Amygdala (tissue), 56 donors: ENCODE measurements at places on chromosomes 3 and 15.
A peak's percentile ranks its signal among the peaks of the same experiment; 100 is the strongest.

GRCh38 chr3:8757551-8758518 is 11.6 kb downstream of the OXTR start:
- DNase-seq: no peak

DNA sequence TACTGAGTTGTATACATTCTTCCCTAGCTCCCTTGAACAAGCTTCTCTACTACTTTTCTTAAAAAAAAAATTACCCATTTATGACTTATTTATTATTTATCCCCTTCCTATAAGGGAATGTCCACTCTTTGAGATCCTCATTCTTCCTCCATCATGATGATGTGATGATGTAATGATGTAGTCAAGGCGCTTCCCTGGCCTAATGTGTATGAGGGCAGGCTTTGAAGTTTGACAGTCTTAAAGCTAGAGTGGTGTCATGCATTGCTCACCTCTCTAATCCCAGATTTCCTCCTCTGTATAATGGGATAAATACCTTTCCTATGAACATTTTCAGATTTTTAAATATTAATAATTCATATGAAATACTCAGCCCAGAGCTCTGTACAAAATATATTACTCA is 486.0 kb upstream of the TPRG1 start:
- DNase-seq: no peak

GRCh38 chr15:94242257-94242656 is 10.9 kb downstream of the MCTP2 start:
- no peak for DNase-seq

DNA sequence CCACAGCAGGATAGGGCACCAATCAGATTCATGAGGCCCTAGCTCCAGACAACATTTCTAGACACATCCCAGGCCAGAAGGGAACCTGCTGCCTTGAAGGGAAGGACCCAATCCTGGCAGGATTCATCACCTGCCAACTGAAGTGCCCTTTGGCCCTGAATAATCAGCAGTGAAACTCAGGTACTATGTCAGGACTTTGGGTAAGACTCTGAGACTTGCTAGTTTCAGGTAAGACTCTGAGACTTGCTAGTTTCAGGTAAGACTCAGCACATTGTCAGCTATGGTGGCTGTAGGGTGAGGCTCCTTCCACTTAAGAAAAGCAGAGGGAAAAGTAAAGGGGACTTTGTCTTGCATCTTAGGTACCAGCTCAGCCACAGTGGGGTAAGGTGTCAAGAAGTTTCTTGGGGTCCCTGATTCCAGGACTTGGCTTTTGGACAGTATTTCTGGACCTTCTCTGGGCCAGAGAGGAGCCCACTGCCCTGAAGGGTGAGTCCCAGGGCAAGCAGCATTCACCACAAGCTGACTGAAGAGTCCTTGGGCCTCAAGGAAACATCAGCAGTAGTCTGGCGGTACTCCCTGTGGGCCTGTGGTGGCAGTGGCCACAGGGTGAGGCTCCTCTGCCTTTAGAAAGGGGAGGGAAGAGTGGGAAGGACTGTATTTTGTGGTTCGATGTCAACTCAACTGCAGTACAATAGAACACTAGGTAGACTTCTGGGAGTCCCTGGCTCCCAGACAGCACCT is 13.7 kb upstream of the COL8A1 start:
- no peak for DNase-seq

DNA sequence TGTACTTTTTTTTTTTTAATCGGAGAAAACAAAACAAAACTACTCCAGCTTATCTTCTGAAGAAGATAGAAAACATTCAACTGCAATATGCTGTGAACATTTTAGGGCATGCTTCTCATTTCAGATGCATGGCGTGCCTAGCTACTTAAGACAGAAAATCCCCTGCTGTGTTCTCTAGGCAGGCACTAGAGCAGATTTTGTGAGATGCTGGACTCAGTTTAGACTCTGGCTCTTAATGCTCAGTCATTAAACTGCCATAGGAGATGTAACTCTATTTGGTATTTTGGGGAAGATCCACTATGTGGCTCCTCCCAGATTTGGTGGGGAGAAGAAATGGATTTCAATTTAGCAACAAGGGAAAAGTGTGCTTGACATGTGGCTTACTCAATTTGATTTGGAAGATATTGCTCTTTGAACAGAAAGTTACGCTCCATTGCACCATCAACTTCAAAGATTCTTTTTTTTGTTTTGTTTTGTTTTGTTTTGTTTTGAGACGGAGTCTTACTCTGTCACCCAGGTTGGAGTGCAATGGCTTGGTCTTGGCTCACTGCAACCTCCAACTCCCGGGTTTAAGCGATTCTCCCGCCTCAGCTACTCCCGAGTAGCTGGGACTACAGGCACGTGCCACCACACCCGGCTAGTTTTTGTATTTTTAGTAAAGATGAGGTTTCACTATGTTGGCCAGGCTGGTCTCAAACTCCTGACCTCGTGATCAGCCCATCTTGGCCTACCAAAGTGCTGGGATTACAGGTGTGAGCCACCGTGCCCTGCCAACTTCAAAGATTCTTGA is 62.0 kb upstream of the LEKR1 start:
- no peak for DNase-seq

- DNase-seq: no peak
Observed at GRCh38 chr3:66298591-66298990, 77.8 kb downstream of the SLC25A26 start.

DNA sequence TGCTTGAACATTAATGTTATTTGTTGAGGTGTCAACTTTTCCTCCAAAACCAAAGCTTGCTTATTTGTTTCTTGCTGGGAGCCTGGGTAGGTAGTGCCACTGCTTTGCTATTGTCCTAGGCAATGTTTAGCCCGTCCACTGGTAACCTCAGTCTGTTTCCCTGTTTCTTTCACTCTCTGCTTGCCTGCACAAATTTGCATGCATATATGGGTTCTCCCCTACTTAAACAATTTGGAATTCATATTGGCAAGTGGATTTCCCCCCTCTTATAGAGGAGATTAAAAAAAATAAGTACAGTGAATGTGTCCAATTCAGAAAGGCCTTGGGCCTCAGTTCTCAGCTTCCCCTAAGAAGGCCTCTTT is 45.0 kb upstream of the BOC start:
- DNase-seq: no peak

GRCh38 chr3:115071166-115071565 is 75.9 kb downstream of the ZBTB20 start:
- DNase-seq: no peak

- DNase-seq: no peak
Observed at GRCh38 chr3:103644450-103644849, 1209.6 kb downstream of the ZPLD1 start.

DNA sequence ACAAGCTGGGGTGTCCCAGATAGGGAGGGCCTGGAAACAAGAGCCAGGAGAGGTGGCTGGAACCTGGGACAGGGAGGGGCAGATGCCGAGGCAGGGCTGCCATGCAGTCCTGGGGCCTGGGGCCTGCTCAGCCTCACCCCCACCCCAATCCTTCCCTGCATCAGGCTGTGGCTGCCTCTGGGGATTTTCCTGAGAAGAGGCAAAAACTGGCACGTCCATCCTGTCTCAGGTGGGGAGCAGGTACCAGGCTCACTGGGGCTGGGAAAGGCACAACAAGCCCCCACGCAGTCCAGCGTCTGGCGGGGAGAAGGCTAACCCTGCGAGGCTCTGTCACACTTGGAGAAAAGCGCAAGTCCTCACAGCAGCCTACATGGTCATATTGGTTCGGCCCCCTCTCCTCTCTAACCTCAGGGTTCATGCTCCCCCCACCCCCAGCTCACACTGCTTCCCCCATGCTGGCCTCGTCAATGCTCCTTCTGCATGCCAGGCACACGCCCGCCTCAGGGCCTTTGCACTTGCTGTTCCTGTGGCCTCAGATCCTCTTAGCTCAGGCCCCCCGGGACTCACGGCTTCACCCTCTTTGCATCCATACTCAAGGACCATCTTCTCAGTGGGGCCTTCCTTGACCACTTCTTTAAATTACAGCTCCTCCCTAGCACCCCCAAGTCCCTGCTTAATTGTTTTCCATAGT is 53.1 kb downstream of the LINGO1 start:
- DNase-seq: no peak

- DNase-seq: peak; percentile 41
Observed at GRCh38 chr3:125602752-125603649, 7.7 kb upstream of the OSBPL11 start.
